Activated CD8-positive, alpha-beta memory T cell treated with anti-CD3 and anti-CD28 coated beads, Interleukin-2, amount 10 ng/mL, durations not matched to agents 7 days and 5 days (primary cell): ENCODE measurements at places on chromosomes 4 and X.

DNA sequence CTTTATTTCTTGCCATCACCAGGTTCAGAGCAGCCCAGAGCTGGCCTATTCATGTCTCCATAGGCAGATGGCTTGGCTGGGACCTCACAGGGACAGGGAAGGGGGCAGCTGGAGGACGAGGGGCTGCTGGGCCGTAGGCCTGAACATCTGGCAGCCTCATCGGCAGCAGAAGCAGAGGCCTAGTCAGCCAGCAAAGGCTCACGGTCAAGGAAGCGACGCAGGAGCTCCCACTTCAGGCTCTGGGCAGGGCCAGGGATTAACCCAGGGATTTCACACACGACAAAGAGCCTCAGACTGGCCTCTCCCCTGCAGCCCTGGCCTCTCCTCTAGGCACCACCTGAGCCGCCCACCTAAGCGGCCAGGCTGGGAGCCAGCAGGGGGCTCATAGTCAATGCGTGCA lies 46.0 kb upstream of the MAN2B2 start:
- DNase-seq, result no peak

- no peak for DNase-seq
Observed at GRCh38 chr4:160595646-160596045, 1492.8 kb downstream of the RAPGEF2 start.

GRCh38 chrX:9310616-9311015 lies 154.2 kb upstream of the TBL1X start:
- no peak for DNase-seq

DNA sequence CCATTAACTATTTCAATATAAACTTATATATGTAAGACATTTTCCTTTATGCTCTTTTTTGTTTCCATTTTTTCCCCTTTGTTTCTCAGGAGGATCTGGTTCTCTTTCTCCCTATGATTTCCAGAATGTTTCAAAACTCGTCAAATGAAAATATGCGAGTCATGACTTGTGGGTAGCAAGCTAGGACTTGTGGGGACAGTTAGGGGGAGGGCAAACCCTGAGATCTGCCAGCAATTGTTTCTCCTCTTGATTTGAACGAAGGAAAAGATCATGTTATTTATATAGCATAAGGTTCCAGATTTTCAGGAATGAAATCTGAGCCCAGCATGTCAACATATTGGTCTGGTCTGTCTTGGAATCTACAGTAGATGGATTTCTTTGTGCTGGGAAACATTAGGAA lies 28.9 kb upstream of the GPC4 start:
- no peak for DNase-seq

DNA sequence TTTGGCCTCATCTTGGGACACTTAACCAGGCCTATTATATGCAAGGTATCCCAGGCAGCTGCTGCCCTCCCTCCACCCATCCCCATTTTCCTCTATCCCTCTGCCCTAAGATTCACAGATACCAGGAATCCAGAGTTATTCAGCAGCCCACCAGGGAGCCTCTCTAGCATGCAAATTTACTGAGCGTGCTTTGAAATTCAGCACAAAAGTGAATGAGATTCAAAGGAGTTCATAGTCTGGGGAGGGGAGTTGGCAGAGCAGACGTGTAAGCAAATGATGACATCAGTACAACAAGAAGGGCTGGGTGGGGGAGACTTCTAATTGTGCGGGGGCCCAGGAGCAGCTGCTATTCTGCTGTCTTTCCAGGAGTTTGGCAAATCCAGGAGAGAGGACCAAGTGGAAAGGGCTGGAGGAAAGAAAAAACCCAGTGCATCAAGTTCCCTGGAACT lies 1.7 kb upstream of the MTM1 start:
- DNase-seq, result no peak

DNA sequence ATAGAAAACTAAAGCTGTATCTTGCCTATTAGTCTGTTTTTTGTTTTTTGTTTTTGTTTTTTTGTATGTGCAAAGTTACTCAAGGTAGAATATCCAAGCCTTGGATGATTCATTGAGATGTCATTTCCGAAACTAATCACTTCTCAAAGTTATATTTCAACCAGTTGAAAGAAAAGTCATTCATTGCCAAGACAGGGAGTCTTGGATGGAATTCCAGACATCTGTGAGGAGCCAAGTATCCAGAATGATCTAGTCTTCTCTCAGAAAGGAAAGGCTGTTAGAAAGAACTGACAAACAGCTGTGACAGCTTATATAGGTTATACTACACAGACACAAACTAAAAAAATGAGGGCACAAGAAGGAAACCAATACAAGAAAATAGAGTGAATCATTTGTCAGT lies 141.1 kb upstream of the NDST3 start:
- DNase-seq, result no peak

GRCh38 chr4:7892212-7893019 lies 47.2 kb downstream of the AFAP1 start:
- no peak for DNase-seq

DNA sequence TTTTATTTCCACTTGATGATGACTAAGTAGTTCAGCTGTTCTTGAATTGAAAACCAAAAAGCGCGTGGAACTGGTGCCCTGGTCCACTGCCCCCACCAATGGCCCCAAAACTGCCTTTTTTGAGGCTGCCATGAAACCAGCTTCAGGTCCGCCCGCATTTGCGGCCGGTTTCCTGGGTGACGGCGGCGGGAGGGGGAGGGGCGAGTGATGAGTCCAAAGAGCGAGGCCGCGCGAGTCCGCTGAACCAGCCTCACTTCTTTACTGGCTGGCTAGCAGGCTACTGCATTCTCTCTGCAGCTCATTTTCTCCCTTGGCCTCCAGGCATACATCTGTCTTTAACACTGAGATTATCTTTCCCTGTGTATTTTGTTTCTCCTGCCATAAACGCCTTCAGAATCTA lies 72.9 kb upstream of the FABP2 start:
- no peak for DNase-seq

DNA sequence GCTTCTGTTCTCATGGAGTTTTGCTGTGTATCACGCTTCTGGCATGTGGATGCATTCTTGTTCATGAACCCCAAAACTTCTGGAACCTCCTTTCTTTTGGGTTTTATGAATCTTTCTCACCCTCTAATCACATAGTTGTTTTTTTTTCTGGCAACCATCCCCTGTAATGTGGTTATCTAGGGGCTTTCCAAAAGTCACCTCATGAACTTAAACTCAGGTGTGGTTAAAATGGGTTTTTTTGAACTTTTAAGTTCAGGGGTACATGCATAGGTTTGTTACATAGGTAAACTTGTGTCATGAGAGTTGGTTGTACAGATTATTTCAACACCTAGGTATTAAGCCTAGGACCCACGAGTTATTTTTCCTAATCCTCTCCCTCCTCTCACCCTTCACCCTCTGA lies 1099.4 kb upstream of the SLIT2 start:
- DNase-seq, result no peak

DNA sequence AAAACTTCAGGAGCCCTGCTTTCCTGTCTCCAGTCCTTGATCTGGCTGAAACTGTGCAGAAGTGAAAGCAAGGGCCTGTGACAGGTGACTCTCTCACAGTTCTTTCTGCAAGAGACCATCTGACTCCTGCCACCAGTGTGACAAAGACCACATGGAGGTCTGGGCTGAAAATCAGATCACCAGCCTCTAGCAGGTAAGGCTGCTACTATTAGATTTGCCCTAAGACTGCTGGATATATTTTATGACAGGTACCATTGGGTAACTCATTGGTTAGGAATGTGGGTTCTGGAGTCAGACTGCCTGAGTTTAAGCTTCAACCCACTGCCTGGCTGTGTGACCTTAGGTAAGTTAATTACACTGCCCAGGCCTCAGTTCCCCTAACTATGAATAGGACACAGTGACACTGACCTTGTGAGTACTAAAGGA lies 163.3 kb upstream of the SLC7A11 start:
- DNase-seq, result no peak

- no peak for DNase-seq
Observed at GRCh38 chr4:146061610-146062334, 113.7 kb upstream of the LSM6 start.

- no peak for DNase-seq
Observed at GRCh38 chr4:185238750-185239149, 29.4 kb downstream of the SNX25 start.

DNA sequence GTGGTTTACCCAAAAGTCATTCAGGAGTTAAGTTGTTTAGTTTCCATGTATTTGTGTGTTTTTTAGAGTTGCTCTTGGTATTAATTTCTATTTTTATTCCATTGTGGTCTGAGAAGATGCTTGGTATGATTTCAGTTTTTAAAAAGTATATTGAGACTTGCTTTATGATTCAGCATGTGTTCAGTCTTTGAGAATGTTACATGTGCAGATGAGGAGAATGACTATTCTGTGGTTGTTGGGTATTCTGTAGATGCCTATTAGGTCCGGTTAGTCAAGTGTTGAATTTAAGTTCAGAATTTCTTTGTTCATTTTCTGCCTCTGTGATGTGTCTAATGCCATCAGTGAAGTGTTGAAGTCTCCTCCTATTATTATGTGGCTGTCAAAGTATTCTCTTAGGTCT lies 249.4 kb downstream of the ARHGAP10 start:
- no peak for DNase-seq

DNA sequence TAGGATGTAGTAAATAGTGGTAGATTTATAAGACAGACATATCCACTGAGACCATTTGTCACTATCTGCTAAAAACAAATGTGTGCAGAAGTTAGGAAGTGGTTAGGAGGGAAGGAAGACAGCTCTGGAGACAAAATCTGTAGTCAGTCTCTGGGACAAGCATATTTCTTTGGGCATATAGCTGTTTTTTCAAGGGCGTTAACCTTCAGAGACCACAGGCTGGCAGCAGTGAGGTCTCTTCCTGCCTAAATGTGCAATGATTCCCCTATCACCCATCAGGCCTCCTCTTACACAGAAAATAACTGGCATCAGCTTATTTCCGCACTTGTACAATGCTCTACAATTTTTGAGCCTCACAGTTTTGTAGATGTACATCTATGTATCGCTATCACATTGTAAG lies 6.5 kb downstream of the TMEM150C start:
- no peak for DNase-seq

DNA sequence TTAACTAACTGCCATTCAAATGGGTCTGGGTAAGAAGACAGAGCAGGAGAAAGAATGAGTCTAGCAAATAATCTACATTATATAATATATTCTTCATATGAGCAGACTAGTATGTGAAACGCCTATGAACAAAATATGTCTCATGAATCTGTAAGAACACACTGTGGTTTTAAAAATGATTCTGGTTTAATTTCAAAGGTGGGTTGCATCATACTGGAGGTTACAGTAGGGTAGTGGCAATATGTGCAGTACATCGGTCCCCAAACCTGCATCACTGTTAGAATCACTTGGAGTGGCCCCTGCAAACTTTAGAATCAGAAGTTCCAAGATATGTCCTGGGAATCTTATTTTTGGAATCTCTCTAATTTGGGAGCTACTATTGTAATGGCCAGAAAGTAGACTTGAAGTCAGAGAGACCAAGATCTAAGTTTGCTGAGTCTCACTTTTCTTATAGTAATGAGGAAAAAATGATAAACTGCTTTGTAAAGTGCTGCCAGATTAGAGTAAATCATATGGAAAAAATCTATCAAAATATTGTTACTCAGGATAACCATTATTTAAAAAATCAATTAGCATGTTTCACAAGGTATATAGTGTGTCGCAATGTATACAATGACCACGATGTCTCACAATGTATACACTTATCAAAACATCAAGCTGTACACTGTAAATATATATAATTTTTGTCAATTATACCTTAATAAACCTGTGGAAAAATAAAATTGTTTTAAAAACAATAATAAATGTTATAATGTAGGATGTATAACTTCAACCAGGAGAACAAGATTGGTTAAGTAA lies 37.9 kb upstream of the ARSJ start:
- no peak for DNase-seq

- no peak for DNase-seq
Observed at GRCh38 chrX:154761977-154762536, 607 bp upstream of the DKC1 start.

DNA sequence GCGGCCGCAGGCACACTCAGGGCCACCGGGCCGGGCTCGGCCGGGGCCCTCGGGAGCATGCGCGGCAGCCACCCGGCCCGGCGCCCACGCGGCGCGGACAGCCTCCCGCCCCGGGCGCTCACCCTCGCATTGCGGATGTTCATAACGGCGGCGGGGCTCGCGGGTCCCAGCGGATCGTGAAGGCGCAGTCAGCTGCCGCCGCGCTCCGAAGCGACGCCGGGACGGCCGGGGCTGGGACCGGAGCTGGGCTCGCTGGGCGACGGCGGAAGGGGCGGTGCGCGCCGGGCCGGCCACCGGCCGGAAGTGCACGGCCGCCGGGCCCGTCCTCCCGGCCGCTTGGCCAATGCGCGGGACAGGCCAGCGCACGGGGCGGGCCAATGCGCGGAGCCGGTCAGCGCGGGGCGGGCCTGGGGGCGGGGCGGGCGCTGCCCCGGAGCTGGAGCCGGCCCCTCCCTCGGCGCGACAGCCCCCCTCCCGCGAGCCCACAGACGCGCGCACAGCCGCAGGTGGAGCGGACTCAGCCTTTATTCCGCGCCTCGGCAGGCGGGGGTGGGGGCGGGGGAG lies at the start of gene NAA10:
Gene NAA10 (minus strand): TSS at position 276 of the 564 bp plus-strand sequence. CDS start 133 bp downstream, at position 143.
- DNase-seq, result peak; percentile 69

DNA sequence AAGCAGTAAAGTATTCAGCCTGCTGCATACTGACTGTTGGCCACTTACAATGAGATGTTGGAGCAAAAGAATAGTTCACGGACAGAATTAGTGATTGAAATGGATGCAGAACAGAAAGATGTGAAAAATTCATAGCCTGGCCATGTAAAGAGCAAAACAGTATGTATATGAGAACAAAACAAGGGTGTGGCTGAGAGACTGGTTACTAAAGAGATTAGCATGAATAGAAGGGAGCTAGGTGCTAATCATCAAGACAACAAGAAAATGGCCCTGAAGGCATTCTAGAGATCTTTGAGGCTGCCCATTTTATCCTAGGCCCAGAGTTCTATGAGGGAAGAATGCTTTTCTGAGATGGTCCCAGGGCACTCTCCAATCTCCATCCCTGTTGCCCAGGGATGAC lies 208.5 kb downstream of the ARHGEF9 start:
- no peak for DNase-seq

GRCh38 chr4:23986270-23986669 lies 96.4 kb upstream of the PPARGC1A start:
- DNase-seq, result no peak

GRCh38 chr4:82930848-82931755 lies 30.6 kb downstream of the THAP9 start:
- DNase-seq, result no peak

GRCh38 chr4:101033986-101034385 lies 313.3 kb downstream of the PPP3CA start:
- no peak for DNase-seq

DNA sequence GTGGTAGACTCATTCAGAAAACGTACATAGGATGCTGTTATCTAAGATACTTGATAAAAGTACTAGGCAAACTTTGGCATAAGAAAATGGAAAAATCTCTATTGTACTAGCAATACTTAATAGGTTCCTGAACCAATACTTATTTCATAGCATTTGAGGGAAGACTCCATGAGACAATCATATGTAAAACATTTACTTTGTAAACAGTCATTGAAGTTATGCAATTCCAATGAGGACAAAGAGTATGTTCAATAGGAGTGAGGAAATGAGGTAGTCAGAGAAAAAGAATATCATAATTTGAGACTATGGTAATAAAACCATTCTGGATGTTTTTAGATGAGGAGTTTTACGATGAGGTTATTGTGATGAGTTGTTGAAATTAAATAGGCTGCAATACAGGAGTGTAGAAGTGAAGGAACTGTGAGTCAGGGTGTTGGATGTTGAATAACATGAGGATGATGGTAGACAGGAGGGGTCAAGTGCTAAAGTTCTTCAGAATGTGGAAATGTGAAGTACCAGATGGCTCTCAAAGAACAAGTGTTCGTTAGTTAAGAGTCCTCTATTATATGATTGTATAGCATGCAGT lies 397.9 kb downstream of the PPP3CA start:
- no peak for DNase-seq
